ENCODE measurements at places on chromosomes 1 and 21. TPM values are rescaled to one million over a fixed set of nuclear protein-coding genes. Genes with fewer than 3 reads are reported as not detected.
A peak's percentile ranks its signal among the peaks of the same experiment; 100 is the strongest.

DNA sequence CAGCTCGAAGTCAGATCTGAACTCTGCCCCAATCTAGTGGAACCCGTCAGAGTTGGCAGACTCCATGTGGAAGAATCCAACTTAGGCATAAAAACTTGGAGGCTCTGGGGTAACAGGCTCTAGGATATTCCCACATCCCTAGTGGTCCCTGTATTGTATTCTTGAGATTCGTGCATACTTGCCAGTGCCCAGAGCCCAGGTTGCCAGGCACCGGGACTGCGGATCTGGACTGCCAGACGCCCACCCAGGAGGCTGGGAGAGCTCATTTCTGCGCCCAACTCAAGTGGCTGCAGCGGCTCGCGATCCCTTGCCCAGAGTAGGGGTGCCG is 1.1 kb downstream of the GRIK1 start:
- no peaks in the 10 kb centered on the region for H3K36me3 ChIP-seq
- H3K27me3 ChIP-seq = peaks cover 48% of the 10 kb centered on the region
- peak overlapping the region; percentile 47 for H3K4me3 ChIP-seq
- DNase-seq = no peak
- no peak overlapping the region for H3K27ac ChIP-seq
- peaks cover 11% of the 10 kb centered on the region for H3K4me1 ChIP-seq

GRCh38 chr1:119132179-119132578 is 8.3 kb downstream of the WARS2 start:
- no peak overlapping the region for H3K4me3 ChIP-seq
- H3K27ac ChIP-seq = no peak overlapping the region
- H3K4me1 ChIP-seq = peaks cover 41% of the 10 kb centered on the region
- no peaks in the 10 kb centered on the region for H3K36me3 ChIP-seq

GRCh38 chr1:39091845-39092645 is 65.9 kb downstream of the NDUFS5 start:
- H3K27ac ChIP-seq = no peak overlapping the region
- no peak overlapping the region for H3K4me3 ChIP-seq
- DNase-seq = peak; percentile 68
- peaks cover 32% of the 10 kb centered on the region for H3K4me1 ChIP-seq

HRNR gene
- not detected for total RNA-seq

CDKN2C gene
- total RNA-seq = 13.1 TPM

DNA sequence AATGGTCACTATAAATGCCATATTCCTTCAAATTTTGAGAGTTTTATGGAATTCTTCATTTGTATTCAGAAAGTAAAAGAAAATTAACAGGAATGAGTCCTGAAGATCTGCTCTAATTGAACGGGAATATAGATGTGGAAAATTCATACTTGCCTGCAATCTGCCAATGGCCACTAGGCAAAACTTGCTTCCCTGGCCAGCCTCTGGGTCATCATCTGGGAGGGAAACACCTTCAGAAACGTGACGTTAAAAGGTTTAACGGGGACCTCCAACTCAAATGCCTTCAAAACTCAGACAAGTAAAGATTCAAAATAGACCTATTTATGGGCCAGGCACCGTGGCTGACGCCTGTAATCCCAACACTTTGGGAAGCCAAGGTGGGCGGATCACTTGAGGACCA is 21.7 kb upstream of the CTSK start:
- H3K4me1 ChIP-seq = no peaks in the 10 kb centered on the region
- no peak for DNase-seq
- H3K36me3 ChIP-seq = no peaks in the 10 kb centered on the region
- H3K27ac ChIP-seq = no peak overlapping the region

DNA sequence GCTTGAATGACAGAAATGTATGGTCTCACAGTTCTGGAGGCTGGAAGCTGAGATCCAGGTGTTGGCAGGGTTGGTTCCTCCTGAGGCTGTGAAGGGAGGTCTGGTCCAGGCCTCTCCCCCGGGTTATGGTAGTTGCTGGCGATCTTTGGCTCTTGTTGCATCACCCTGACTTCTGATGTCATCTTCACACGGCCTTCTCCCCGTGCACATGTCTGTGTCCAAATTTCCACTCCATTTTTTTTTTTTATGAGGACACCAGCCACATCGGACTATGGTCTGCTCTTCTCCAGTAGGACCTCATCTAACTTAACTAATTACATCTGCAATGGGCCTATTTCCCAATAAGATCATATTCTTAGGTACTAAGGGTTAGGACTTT is 232.2 kb downstream of the KCNJ6 start:
- no peaks in the 10 kb centered on the region for H3K27me3 ChIP-seq
- H3K36me3 ChIP-seq = no peaks in the 10 kb centered on the region
- H3K27ac ChIP-seq = no peak overlapping the region
- H3K4me3 ChIP-seq = no peak overlapping the region

DNA sequence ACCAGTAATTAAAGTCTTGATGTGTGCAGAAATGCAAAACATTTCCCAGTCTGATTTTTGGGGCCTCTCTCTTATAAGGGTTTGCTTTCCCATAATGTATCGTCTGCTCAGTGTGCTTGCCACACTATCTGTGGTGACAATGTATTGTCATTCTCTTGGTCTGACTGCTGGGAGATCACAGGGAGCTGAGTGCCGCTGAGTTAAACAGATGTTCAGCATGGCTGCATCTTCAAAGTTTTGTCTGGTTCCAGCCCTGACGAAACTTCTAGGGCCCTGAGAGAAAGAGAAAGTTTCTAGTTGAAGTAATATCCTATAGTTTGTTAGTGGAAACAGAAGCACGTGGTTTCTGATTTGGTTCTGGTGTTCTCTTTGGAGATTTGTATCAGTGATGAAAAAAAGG is 42.6 kb downstream of the DNM3 start:
- no peak for DNase-seq
- no peak overlapping the region for H3K4me3 ChIP-seq
- no peaks in the 10 kb centered on the region for H3K27me3 ChIP-seq
- H3K36me3 ChIP-seq = no peaks in the 10 kb centered on the region
- H3K27ac ChIP-seq = no peak overlapping the region

GRCh38 chr1:227318853-227319607 is 738 bp upstream of the CDC42BPA start:
- peak overlapping the region; percentile 97 for H3K27ac ChIP-seq
- no peaks in the 10 kb centered on the region for H3K36me3 ChIP-seq
- DNase-seq = peak; percentile 45
- peaks cover 8% of the 10 kb centered on the region for H3K4me1 ChIP-seq
- peak overlapping the region; percentile 86 for H3K4me3 ChIP-seq

GRCh38 chr21:29125191-29125590 is 5.3 kb upstream of the MAP3K7CL start:
- no peak for DNase-seq
- no peak overlapping the region for H3K4me3 ChIP-seq
- no peaks in the 10 kb centered on the region for H3K4me1 ChIP-seq
- no peaks in the 10 kb centered on the region for H3K27me3 ChIP-seq

GRCh38 chr21:36035381-36035791 is 24.9 kb downstream of the SETD4 start:
- H3K4me3 ChIP-seq = no peak overlapping the region
- no peaks in the 10 kb centered on the region for H3K4me1 ChIP-seq
- peaks cover 66% of the 10 kb centered on the region for H3K36me3 ChIP-seq
- H3K27me3 ChIP-seq = no peaks in the 10 kb centered on the region

DNA sequence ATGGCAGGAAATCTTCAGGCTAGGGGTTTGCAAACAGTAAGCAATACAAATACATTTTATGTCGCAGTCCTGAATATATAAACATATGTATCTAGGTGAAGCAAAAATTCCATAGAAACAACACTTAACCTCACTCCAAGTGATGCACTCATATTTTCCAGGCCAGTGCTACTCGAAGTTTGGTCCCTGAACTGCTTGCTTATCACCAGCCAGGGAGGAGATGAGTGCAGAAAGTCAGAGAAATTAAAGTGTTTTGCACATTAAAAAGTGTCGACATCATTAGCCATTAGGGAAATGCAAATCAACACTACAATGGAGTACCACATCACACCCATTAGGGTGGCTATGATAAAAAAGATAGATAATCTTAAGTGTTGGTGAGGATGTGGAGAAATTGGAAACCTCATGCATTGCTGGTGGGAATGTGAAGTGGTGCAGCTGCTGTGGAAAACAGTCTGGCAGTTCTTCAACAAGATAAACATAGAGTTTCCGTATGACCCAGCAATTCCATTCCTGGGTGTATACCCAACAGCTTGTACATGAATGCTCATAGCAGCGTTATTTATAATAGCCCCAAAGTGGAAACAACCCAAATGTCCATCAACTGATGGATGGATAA is 70.5 kb upstream of the CSF1 start:
- no peaks in the 10 kb centered on the region for H3K36me3 ChIP-seq
- DNase-seq = no peak
- H3K27me3 ChIP-seq = no peaks in the 10 kb centered on the region
- no peak overlapping the region for H3K27ac ChIP-seq
- H3K4me1 ChIP-seq = peaks cover 7% of the 10 kb centered on the region

DNA sequence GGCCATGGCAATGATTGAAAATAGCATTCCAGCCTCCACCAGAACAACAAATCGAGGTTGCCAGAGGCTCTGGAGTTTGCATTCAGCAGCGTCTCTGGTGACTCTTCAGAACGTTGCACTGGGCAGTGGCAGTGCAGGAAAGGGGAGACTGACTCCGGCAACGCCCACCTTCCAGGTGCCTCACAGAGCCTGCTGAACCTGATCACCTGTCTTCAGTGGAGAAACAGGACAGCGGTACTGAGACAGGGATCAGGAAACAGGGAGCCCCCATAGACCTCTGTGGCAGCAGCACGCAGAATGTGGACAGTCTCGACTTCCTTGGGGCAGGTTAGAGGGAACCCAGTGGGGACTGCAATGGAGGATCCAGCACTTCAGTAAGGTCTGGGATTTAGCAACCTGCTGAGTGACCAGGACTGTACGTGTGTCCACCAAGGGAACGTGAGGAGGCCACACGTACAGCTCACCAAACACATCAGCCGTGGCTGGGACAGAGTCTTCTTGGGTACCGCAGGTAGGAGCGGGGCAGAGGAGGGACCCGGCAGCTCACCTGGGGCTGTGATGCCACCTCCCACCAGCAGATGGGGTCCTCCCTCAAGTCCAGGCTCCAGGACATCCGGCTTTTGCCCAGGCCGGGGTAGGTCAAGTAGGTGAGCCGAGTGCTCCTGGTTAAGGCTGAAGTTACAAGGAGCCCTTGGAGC is 128.6 kb downstream of the PRDM2 start:
- no peak overlapping the region for H3K27ac ChIP-seq
- no peak for DNase-seq
- H3K27me3 ChIP-seq = no peaks in the 10 kb centered on the region
- H3K4me1 ChIP-seq = peaks cover 4% of the 10 kb centered on the region

KLF17 gene
- not detected for total RNA-seq

- H3K4me1 ChIP-seq = no peaks in the 10 kb centered on the region
- H3K27ac ChIP-seq = no peak overlapping the region
Measured at GRCh38 chr1:173020138-173020750, 30.5 kb downstream of the TNFSF18 start.

DNA sequence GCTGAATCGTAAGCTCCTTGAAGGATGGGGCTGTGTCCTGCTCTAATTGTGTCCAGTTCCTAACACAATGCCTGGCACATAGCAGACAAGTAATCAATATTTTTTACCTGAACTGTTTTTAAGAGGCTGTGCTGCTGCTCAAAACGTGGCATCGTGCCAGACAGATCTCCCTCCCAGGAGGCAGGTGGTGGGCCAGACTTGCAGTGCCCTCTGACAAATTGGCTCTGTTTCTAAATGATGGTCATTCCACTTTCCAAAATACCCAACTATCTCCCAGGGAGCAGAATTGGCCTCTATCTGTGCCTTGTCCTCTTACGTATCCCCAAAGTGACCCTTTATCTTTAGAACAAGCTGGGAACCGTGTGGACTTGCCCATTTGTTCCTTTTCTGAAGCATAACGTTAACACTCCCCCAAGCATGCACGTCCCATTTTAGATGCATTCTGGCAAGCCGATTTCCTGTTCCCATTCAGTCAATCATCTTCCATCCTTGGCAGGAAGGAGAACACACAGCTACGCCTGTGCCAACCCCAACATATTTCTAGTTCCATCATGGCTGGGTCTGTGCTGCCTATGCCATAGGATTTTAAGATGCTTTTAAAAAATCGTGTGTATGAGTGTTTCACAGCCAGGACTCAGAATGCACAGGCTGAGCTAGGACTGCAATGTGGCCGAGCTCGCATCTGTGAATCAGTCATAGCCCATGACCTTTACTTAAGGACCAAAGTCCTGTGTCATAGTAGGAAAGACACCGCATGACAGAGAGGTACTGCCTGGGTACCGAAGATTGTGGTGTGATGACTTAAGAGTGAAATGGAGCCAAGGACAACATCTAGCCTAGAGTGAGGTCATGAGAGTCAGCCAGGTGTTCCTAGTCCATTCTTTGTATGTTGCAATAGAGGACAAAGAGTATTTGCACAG is 408.6 kb downstream of the PRDM2 start:
- H3K36me3 ChIP-seq = no peaks in the 10 kb centered on the region
- no peak overlapping the region for H3K4me3 ChIP-seq
- no peak for DNase-seq
- H3K27me3 ChIP-seq = peaks cover 13% of the 10 kb centered on the region
- no peaks in the 10 kb centered on the region for H3K4me1 ChIP-seq

TLR5 gene
- 3.2 TPM for total RNA-seq

GRCh38 chr1:233459968-233460367 is 132.4 kb downstream of the MAP3K21 start:
- H3K36me3 ChIP-seq = no peaks in the 10 kb centered on the region
- no peak overlapping the region for H3K27ac ChIP-seq
- H3K4me1 ChIP-seq = no peaks in the 10 kb centered on the region

GRCh38 chr1:188027613-188028012 is 1198.9 kb downstream of the PLA2G4A start:
- no peaks in the 10 kb centered on the region for H3K4me1 ChIP-seq
- DNase-seq = no peak
- H3K36me3 ChIP-seq = no peaks in the 10 kb centered on the region
- H3K4me3 ChIP-seq = no peak overlapping the region

- H3K27ac ChIP-seq = no peak overlapping the region
- DNase-seq = no peak
- H3K4me1 ChIP-seq = no peaks in the 10 kb centered on the region
- no peaks in the 10 kb centered on the region for H3K36me3 ChIP-seq
- no peaks in the 10 kb centered on the region for H3K27me3 ChIP-seq
Measured at GRCh38 chr21:23455676-23456075, 2151.6 kb downstream of the MRPL39 start.

GRCh38 chr1:15911141-15911540 is 63.6 kb downstream of the SPEN start:
- H3K27ac ChIP-seq = no peak overlapping the region
- H3K36me3 ChIP-seq = peaks cover 89% of the 10 kb centered on the region
- DNase-seq = no peak

GRCh38 chr1:93744299-93744988 is 62.8 kb upstream of the BCAR3 start:
- H3K27me3 ChIP-seq = no peaks in the 10 kb centered on the region
- H3K4me1 ChIP-seq = peaks cover 13% of the 10 kb centered on the region
- no peak overlapping the region for H3K27ac ChIP-seq
- DNase-seq = no peak
- H3K36me3 ChIP-seq = no peaks in the 10 kb centered on the region
- H3K4me3 ChIP-seq = no peak overlapping the region

AGO1 gene
- total RNA-seq = 21.1 TPM

DNA sequence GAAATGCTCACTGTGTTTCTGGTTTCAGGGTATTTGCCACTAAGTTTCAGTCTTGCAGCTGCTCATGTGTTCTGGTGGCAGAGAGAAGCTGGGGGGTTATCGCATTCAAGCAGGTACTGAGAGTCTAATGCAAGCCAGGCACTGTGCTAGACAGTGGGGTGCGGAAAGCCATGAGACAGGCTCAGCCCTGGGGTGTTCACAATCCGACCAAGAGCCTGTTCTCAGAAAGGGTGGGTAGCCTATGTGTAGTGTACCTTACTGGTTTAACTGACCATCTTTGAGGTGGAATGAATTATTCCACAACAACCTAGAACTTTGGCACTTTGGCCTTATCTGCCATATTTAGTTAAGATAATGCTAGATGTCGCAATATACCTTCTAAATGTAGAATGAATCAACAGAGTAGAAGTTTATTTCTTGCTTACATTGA is 55.3 kb upstream of the ROR1 start:
- no peaks in the 10 kb centered on the region for H3K27me3 ChIP-seq
- no peaks in the 10 kb centered on the region for H3K36me3 ChIP-seq
- no peak for DNase-seq
- peaks cover 14% of the 10 kb centered on the region for H3K4me1 ChIP-seq
